Activated CD4-positive, alpha-beta T cell treated with anti-CD3 and anti-CD28 coated beads, Interleukin-2, amount 50 U/mL, for 1 hour (primary cell): ENCODE measurements at places on chromosomes 6 and 20.

DNA sequence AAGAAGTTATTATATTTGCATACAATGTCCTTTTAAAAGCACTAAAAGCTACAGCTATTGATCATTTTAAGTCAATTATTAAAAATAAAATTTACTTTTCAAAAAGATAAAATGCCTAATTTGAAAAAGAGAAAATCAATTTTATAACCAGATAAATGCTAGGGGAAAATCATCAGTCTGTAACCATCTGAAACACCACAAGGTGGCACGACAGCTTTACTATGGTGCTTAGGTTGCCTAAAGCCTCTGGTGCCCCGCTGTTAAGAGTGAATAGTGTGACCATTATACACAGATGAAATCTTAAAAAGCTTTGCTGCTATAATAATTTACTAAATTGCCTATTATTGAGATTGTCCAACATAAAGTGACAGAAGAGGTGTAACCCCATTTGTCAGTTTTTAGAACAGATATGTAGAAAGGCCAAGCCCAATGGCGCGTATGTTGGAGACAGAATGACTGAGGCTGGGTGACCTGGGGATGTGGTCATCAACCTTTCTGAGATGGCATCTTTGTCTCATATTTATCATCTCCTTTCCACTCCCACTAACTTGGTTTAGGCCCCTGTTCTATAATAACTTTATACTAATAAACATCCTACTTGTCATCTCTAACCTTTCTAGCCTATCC is 100.8 kb downstream of the MOXD1 start:
- no peak for DNase-seq

DNA sequence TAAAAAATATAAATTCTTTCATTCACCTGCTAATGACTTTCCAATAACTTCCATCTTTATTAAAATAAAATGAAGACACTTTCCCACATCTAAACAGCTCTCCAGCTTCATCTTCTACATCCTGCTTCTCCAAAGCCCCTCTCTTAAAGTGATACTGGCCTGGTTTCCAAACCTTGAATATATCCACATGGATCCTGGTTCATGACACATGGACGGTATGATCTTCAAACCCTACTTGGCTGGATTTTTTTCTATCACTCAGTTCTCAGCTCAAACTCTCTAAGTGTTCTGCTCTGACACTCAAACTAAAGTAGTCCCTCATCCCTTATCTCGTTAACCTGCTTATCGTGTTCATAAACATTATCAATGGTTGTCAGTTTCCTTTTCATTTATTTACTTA is 128.2 kb downstream of the PAK5 start:
- DNase-seq = no peak

GRCh38 chr6:114282292-114282691 is 60.5 kb downstream of the HS3ST5 start:
- no peak for DNase-seq

GRCh38 chr6:33577106-33577535 is 3.0 kb downstream of the BAK1 start:
- no peak for DNase-seq

GRCh38 chr6:136826216-136826615 is 3.8 kb downstream of the PEX7 start:
- DNase-seq = no peak

GRCh38 chr6:3693831-3694230 is 57.7 kb downstream of the PXDC1 start:
- DNase-seq = no peak

GRCh38 chr20:46720776-46721425 is 11.5 kb downstream of the SLC2A10 start:
- no peak for DNase-seq

- DNase-seq = no peak
Observed at GRCh38 chr6:144849920-144850319, 564.8 kb downstream of the UTRN start.

- no peak for DNase-seq
Observed at GRCh38 chr20:40743141-40743775, 54.2 kb upstream of the MAFB start.

DNA sequence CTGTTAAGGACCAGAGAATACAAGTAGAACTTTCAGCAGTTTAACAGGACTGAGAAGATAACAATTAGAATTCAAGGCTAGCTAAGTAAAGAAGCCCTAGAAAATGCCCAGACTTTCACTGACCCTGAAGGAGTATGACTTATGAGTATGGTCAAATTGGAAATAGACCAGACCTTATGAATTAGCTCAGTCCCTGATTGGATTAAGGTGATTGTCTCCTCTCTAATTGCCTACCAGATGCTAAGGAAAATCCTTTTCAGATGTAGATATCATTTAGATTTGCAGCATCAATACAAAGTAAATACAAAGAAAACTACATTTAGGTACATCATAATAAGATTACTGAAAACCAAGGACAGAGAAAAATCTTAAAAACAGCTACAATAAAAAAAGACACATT is 58.9 kb downstream of the CNR1 start:
- DNase-seq = no peak

DNA sequence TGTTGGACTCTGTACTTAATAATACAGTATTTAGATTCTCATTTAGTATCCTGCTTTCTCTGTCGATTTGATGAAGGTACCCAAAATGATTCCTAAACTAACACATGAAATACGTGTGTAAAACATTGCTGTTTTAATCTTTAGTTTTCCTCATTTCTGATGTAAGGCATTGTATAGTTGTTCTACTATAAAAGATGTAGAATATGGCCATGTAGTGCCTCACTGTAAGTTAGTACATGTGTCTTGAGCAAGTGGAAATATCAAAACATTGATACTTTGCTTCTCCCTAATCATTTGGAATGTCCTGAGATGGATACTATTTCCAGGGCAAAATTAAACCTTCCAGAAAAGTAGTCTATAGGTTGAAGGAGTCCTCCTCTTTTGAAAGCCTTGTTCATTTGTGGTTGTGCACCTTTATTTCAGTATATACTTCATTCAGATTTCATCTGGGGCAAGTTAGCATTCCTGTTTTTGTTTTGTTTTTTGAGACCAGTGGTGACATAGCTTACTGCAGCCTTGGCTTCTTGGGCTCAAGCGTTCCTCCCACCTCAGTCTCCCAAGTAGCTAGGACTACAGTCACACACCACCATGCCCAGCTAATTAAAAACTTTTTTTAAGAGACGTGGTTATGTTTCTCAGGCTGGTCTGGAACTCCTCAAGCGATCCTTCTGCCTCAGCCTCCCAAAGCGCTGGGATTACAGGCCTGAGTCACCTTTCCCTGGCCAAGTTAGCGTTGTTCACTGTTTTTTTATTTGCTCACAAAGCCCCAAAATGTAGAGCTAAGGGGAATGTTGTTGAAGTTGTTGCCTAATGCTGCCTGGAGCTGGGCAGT is 11.6 kb downstream of the SRSF3 start:
- DNase-seq = no peak

- DNase-seq = no peak
Observed at GRCh38 chr6:29750709-29751108, 27.5 kb downstream of the HLA-F start.

GRCh38 chr20:38872036-38872435 is 54.2 kb upstream of the FAM83D start:
- no peak for DNase-seq

- DNase-seq = no peak
Observed at GRCh38 chr20:48159145-48160008, 374.1 kb upstream of the SULF2 start.

DNA sequence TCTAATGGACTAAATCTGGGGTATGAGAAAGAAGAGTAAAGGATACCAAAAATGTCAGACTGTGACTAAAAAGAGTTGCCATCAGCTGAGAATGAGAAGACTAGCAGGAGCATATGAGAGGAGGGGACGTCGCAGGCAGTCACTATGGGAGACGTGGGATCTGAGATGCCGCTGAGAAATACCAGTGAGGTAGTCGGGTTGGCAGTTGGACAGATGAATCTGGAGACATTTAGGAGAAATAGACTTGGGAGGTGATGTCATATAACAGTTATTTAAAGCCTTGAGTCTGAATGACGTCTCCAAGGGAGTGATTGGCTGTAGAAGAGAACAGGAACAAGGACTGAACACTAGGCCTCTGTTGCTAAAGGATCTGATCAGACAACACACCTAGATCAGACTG is 51.5 kb upstream of the TRIM26 start:
- no peak for DNase-seq
